Central memory CD4-positive, alpha-beta T cell (primary cell): ENCODE measurements at places on chromosomes 2 and 18.

DNA sequence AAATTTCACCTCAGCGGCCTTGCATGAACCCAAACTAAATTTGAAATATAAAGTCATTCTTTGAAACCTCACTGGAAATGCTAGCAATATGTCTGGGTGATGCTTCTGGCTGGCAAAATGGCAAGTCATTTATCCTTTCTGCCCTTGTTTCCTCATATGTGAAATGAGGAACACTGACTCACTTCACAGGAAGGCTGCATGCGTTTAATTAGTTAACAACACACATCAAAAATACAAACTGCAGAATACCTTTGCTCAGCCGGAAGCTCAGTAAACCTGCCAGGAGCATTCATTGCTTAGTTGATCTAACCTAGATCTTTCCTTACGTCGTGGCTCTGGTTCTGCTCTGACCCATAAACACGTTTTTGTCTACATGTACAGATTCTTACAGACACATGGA, 214.2 kb upstream of the ACVR2A start:
- DNase-seq, result no peak

DNA sequence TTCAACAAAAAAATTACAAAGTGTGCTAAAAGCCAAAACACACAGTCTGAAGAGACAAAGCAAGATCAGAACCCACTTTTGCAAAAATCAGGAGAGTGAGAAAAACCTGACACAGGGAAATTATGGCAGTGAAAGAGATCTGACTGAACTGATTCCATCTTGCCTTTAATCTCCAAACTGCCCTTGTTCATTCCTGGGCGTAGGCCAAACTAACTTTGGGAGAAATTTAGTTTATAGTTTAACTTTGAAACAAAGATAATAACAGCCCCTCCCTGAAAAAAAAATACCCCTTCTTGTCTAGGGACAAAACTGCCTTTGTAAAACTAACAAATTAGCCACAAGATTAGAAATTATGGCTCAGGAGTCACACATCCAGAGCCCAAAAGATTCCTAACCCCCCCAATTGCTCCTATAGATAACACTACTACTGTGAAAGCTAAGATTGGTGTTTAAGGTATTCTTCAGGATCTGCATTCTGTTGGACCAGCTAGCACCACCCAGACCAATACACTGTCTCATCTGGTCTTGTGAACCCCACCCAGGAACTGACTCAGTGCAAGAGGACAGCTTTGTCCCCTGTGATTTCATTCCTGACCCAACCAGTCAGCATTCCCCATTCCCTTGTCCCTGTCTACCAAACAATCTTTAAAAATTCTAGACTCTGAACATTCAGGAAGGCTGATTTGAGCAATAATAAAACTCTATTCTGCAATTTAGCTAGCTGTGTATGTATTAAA, 226.1 kb upstream of the SH3BP4 start:
- DNase-seq, result no peak

DNA sequence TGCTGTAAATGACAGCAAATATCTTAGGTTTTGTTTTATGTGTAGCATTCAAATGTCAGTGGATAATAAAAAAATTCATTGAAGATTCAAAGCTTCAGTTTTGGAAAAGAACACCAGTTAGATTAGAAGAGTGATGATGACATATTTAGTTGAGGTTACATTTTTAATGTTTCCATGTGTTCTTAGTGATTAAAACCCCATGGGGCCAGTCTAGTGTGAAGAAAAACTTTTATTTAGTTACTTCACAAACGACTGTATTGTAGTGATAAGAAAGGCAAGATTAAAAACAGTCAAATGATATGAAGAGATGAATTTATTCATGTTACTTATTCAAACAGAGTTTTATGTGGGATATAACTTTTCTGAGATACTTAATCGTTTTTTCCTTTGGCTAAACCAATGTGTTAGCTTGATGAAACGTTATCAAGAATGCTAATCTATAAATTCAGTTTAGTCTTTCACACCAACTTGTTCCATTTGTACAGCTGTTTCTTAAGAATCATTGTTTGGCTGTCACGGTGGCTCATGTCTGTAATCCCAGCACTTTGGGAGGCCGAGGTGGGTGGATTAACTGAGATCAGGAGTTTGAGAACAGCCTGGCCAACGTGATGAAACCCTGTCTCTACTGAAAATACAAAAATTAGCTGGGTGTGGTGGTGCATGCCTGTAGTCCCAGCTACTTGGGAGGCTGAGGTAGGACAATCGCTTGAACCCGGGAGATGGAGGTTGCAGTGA, 11.6 kb downstream of the BMPR2 start:
- DNase-seq, result no peak

GRCh38 chr18:59656373-59656887, 40.8 kb downstream of the CCBE1 start:
- DNase-seq, result no peak

GRCh38 chr2:171174075-171174474, 13.4 kb upstream of the TLK1 start:
- no peak for DNase-seq

- no peak for DNase-seq
These were observed 9.2 kb upstream of the HK2 start for GRCh38 chr2:74824679-74825078.

GRCh38 chr2:236849508-236849907, 236.2 kb upstream of the COPS8 start:
- DNase-seq, result no peak

DNA sequence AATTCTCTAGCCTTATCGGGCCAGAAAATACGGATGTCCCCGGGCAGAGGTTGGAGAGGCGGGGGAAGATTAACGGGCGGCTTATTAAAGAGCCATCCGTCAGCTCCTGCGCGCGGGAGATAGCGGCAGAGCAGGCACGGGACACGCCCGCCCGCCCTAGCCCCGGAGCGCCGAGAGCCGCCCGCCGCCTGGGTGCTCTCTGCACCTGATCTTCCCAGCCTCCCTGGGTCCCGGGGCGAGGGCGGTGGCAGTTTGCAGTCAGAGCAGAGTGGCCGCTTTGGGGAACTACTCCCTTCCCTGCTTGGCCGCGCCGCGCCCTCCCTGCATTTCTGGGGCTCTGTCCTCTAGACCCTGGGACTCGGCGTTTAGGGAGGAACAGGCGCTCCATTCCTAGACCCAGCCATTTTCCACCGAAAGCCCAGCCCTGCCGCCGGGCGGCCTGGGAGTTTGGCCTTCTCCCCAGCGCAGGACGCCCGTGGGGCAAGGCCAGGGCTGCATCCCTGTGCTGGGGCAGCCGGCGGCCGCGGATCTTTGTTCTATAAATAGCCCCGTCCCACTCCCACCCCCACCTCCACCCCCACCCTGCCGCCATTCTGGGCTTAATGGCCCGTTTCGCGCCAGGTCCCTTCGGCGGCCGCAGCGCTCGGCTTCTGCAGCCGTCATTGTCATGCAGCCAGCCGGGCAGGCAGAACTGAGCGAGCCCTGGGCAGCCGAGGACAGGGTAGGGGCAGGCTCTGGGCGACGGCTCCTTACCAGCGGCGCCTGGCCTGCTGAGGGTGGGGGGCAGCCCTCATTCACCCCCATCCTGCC, 6.6 kb downstream of the GAD1 start:
- no peak for DNase-seq

- no peak for DNase-seq
These were observed 95.7 kb downstream of the MAIP1 start for GRCh38 chr2:200050921-200051610.

GRCh38 chr2:232406556-232407310, at the start of gene ALPG:
ALPG (plus strand) TSS chr2:232406844; CDS start chr2:232406895, 51 bp downstream.
- DNase-seq, result no peak

DNA sequence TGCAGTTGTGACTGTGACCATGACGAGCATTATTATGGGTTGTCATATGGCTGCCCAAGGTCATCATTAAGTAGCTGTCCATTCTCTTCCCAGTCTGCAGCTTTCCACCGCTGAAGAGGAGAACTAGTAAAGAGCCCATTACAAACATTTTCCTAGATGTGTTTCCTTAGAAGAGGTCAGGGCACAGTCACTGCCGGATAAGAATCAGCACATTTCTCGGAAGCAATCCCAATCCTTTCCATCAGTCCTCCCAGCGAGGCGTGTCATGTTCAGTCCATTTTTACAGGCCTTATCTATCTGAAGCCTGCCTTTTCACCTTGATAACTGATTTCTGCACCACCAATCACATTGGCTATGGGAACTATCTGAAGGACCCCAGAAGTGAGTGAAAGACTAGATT, 319.9 kb upstream of the SLC14A2 start:
- no peak for DNase-seq

DNA sequence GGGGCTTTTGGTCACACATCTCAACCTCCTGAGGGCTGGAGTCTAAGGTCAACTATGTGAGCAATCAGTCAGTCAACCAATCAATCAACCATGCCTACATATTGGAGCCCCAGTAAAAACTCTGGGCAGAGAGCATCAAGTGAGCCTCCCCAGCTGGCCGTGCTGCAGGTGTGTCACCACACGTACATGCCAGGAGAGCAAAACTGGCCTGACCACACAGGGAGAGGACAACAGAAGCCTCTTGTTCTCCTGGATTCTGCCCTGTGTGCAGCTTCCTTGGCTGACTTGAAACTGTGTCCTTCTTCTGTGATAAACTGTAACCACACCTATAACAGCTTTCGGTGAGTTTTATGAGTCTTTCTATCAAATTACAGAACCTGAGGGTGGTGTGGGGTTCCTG, 25.9 kb downstream of the GPR35 start:
- no peak for DNase-seq

DNA sequence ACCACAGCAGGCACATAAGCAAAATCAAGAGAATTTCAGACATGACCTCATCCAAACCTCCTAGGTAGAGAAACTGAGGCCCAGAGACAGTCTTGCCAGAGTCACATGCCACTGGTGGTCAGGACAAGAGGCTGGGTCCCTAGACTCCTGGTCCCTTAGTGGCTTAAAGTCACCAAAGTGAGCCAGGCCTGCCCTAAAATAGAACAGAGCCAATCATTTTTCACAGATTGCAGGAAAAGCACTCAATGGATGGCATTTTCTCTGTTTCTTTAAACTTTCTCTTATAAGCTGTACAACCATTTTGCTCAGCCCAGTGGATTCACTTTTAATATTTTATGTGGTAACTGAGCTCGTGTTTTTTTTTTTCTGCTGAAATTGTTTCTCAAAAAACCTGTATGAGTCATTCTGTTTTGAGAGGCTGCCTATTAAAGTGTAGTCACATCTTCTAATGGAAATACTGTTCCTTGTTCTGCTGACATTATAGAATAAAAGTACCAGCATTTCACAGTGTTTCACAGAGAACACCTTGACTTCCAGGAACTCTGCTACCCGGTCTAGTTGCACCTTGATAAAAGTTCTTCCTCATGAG, 29.6 kb downstream of the STEAP3 start:
- no peak for DNase-seq

- peak; percentile 18 for DNase-seq
These were observed at the start of gene INPP1 for GRCh38 chr2:190343536-190344275. INPP1 (plus strand) TSS chr2:190343589; CDS start chr2:190360103, 16,514 bp downstream.

DNA sequence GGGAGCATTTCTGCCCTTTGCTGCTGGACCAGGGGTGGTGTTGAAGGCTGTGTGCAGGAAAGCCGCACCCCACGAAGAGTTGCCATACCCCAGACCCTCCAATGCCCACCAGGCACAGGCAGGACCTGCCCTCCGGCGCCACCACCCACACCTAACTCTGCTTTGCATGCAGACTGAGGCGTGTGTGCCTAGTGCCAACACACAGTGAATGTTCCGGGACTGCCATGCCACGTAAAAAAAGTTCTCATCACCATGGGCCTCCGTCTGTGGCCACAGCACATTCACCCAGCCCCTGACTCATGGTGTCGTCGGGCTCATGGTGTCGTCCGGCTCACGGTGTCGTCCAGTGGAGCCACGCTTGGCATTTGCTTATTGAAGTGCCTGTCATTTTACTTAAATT, 184.9 kb upstream of the RAB6C start:
- DNase-seq, result no peak

GRCh38 chr18:65477455-65477854, 273.4 kb upstream of the CDH7 start:
- DNase-seq, result no peak

DNA sequence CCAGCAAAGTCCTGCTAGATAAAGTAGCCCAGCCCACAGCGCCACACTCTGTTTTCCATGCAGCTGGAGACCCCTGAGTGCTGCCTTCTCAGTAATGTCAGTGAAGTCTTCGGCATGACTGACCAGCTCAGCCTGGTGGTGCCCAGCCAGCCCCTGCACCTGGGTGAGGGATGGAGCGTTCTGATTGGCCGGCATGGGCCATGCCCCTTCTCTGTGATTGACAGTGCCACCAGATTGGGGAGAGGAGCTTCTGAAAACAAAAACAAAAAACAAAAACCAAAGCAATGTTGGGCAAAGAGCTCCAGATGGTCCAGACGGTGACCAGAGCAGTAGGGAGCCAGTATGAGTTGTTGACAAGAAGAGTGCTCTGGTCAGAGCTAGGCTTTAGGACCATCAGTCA, 122.6 kb downstream of the DYSF start:
- DNase-seq, result no peak

GRCh38 chr2:224223851-224224555, 177.9 kb downstream of the FAM124B start:
- DNase-seq, result no peak

DNA sequence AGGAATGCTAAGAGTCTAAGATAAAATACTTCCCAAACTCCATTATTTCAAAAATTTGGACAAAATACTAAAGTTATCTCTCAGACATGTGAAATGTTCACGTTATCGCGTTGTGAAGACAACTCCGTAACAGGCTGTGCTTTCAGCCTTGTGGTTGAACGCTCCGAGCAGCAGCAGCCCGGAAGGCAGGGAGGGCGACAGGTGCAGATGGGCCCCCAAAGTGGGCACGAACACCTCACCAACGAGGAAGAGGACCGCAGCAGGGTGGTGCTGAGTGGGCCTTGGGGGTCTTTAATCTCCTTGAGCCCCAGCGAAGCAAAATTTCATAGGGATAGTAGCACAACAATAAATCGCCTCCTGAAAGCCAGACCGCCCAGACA, 1.0 kb upstream of the FAM110C start:
- no peak for DNase-seq

GRCh38 chr18:46556590-46557206, 100.3 kb downstream of the LOXHD1 start:
- DNase-seq, result no peak

DNA sequence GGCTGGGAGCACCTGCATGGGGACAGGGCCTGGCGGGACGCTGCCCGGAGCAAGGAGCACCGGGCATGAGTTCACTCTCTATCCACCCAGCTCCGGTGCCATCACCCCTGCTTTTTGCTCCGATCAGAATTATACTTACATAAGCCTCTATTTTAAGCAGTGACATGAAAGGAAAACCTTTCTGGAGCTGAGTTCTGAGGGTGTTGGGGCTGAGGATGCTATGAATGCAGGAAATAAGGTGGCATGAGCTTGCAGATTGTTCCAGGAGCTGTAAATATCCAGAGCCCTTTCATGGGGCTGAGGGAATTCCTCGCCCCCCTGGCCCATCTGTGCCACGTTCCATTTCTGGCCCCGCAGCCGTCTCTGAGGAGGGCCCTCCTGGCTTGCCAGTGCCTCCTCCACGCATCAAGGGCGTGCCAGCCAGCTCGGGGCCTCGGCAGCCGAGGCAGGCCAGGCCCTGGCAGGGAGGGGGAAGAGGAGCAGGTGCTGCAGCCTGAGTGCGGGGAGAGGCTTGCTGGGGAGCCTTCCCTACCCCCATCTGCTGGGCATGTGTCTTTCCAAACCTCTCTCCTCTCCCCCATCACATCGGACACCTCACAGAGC, 91.7 kb upstream of the MCFD2 start:
- no peak for DNase-seq
